Posterior vena cava (tissue), 2 donors: ENCODE measurements at places on chromosomes 5 and 9. TPM values are rescaled to one million over a fixed set of nuclear protein-coding genes. Genes with fewer than 3 reads are reported as not detected.

The SPOCK1 gene
- total RNA-seq, result 100 TPM

The ST6GALNAC6 gene
- total RNA-seq, result 102 TPM

- peak; percentile 74 for DNase-seq
Measured at GRCh38 chr9:133708246-133709014, 29.7 kb downstream of the SARDH start.

GRCh38 chr5:13913962-13914361 is 30.5 kb downstream of the DNAH5 start:
- no peak for DNase-seq

GRCh38 chr5:59535561-59535960 is 358.0 kb downstream of the PDE4D start:
- no peak for DNase-seq

The FLT4 gene
- 29.6 TPM for total RNA-seq

The EFNA5 gene
- total RNA-seq, result 4.2 TPM

The SLC36A2 gene
- total RNA-seq, result not detected

The TAS2R1 gene
- not detected for total RNA-seq

The C5orf46 gene
- total RNA-seq, result not detected

The PCDHB7 gene
- total RNA-seq, result 2.6 TPM

DNA sequence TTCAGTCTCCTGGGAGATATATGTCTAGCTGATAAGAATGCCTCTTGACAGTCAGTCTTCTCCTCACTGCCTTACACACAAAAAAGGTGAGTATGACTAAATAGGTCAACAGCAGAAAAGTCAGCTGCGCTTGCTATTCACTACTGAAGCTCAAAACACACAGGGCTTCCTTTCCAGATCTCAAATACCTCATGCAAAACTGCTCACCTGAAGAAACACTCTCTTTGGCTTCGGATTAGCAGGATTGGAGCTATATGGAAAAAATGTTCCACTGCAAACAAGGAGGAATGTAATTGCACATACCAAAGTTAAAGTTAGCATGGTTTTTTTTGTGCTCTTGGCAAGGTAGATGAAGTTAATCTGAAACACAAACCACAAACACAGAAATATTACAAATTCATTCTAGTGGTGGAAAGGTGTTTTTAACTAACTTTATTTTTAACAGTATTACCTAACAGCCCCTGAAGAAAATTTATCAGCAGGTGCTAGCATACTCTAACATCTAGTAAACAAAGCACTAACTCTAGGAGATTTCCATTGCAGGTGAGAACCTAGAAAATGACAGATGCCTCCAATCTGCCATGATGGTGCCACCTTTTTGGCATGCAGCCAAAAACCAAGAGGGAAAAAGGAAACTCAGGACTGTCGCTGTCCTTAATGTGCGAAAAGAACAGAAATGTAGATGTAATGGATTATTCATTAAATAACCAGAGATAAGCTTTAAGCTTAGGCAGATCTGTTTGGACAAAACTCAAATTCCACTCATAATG is 31.8 kb downstream of the ERMP1 start:
- DNase-seq, result no peak

- no peak for DNase-seq
Measured at GRCh38 chr9:130343445-130343918, 77.9 kb downstream of the HMCN2 start.

DNA sequence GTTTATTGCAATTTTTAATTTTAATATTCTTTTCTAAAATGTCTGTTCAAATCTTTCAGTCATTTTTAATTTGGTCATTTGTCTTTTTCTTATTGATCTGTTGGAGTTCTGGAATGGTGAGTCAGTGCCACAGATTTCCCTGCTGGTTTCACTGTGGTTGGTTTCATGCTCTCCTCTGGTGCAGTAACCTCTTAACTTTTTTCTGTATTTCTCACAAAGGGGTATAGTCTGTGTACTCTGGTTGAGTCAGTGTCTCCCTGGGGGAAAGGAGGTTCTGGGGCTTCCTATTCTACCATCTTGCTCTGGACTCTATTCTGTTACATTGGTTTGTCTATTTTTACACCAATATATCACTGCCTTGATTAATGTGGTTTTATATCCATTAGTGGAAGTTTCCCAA is 178.8 kb downstream of the CSNK1G3 start:
- DNase-seq, result no peak

- no peak for DNase-seq
Measured at GRCh38 chr9:75148561-75148960, 60.2 kb downstream of the OSTF1 start.

The POU5F2 gene
- 2.4 TPM for total RNA-seq

- no peak for DNase-seq
Measured at GRCh38 chr9:96125624-96126023, 176.4 kb downstream of the HSD17B3 start.
